ENCODE measurements at places on chromosomes 4 and X.

- no peak for DNase-seq
These were observed 8.4 kb upstream of the CD99 start for GRCh38 chrX:2682565-2683177.

DNA sequence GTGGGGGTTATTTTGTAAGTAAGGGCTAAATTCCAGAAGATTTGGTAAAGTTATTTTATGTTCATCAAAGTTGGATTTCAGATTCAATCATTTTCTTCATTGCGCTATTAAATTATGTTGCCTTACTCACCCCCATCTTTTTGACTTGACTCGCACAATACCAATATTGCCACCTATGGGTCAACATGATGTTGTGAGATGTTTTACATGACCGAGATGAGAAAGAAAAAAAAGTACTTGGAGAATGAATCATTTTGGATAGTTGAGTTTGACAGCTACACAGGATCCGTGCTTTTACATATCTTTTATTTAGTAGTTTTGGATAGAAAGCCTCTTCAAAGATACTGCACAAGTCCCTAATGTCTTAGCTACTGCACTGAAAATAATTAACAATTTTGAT, 224.2 kb upstream of the EMCN start:
- DNase-seq = no peak

GRCh38 chr4:48445704-48446103, 37.4 kb upstream of the SLC10A4 start:
- no peak for DNase-seq

DNA sequence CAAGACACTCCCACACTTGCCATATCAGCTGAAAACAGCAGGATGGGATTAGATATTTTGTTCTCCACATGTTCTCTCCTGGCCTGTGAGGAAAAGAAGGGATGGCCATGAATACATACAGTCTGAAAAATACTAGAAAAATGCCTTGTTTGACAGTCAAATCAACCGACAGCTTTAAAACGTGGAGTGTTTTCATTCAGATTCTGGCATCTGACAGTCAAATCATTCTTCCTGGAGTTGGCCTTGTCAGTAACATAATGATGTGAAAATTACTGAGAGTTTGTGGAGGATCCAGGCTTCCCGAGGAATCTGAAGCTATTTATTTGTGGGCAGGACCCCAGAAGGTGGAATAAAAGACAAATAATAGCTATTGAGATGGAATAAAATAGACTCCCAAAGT, 188.2 kb downstream of the LDB2 start:
- DNase-seq = no peak

DNA sequence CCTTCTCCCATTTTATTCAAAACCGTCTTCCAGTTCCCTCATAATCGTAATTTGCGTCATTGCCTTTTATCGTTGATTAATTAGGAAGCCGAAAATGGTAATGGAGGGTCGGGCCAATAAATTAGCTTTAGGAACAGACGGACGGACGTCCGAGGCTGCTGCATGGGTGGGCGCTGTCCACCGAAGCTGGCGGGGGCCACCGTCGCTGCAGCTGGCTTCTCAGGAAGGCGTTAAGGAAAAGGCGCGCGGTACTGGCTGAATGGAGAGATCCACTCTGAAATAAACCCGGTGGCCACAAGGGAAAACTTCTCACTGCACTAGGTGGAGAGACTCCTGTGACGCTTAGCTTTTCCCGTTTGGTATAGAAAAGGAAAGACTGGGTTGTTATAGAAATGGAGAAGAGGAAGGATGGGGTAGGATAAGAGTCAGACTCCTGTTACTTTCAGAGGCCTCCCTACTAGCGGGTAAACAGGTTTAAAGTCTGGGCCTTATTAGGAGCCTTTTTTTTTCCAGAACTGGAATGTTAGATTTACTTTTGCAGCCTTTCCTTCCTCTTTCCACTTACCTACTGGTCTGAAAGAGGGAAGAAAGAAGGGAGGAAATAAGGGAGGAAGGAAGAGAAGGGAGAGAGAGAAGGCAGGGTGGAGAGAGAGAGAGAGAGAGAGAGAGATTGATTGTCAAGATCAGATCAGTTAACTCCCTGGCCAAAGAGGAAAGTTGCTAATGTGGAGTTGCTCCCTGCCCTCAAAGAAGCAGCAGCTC, 11.3 kb upstream of the PRDM8 start:
- no peak for DNase-seq

DNA sequence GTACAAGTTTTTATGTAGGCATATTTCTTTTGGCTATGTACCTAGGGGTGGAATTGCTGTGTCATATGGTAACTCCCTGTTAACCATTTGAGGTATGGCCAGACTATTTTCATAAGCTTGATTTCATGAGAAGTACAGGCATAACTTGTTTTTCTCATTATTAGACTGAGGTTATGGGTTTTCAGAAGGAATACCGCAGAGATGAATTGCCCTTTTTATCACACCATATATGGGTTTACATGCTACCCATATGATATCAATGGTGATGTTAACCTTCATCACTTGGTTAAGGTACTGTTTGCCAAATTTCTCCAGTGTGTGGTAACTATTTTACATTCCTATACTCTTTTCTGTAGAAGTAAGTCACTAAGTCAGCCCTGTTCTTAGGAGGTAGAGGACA, 23.5 kb downstream of the RAB40A start:
- DNase-seq = no peak

GRCh38 chr4:1309261-1310010, 19.7 kb downstream of the MAEA start:
- DNase-seq = peak; percentile 57

GRCh38 chrX:132330156-132330729, 111.0 kb upstream of the RAP2C start:
- no peak for DNase-seq

GRCh38 chrX:77945910-77946545, 23.4 kb downstream of the PGAM4 start:
- no peak for DNase-seq

DNA sequence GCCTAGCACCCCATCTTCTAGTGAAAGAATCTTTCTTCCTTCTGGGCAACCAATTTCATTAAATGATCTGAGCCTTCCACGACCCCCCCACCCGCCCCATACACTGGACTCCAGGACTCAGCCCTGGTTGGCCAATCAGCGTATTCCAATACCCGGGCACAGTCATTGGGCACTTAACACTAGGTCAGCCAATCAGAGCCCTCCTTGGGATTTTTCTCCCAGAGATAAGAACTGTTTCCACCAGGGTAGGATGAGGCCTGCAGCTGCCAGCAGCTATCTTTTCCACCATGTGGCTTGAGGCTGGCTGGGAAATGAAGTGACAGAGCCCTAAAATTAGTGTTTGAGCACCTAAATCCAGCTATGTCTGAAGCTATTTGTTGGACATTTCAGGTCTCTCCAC, 418.8 kb downstream of the BCOR start:
- no peak for DNase-seq

DNA sequence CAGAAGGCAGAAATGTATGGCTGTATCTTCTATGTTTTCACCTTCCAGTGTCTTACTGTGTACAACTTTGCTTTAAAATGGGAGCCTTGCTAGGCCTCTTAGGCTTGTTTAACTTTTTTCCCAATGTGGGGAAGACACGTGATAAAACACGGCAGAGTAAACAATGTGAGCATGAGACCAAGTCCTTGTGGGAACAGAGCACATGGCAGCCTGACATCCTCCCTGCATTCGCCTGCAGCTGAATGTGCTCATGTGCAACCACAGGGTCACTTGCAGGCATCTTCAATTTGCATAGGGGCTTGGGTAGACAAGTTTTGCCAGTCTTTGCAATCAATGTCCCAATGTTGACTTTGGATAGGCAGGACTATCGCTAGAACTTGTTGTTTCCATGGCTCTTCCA, 91.8 kb downstream of the CCNG2 start:
- DNase-seq = no peak

DNA sequence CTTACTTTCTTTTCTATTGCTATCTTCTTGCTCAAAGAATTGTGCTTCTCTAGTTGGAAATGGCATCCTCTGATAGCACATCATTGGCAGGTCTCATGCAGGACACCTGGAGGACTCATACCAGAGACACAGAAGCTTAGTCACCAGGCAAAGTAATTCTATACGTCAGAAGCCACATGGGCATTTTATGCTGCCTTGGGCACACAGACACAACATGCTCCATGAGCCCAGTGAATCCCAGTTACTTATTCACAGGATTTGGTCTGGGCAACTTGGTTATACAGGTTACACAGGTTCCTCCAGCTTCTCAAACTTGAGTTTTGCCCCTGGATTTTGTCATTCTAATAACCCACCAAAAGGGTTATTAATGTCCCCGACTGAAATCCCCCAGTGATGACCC, 7.1 kb downstream of the RASSF6 start:
- no peak for DNase-seq

GRCh38 chrX:3142259-3143042, 101.2 kb downstream of the ARSF start:
- DNase-seq = no peak

GRCh38 chr4:99438405-99438780, 3.3 kb upstream of the ADH7 start:
- no peak for DNase-seq

DNA sequence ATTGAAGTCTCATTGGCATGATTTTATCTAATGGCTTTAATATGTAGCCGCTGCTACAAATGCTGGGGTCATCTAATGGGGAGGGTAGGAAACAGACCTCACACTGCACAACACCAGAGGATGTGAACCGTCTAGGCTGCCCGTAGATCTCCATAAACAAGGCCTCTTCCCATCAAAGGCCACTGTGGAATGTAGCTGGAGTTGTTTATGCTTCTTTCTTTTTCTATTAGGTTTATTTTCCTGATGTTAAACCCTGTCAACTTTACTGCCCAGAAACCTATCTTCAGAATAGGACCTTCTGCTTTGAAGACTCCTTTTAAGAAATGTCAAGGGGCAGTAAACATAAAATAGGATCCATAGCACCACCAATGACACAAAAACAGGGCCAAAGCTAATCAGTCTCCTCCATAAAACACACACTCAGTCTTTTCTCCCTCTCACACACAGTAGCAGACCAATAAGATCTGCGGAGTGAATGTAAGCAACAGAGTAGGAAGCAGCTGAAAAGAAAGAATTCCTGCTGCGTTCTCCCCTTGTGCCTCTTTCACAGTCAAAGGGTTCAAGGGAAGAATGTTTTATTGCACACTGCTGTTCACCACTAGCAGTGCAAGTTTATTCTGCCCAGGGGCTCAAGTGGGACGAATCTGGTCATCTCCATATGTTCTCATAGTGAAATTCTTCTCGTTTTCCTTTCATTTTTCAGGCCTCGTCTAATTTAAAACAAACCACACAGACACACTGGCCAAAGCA, 72.2 kb downstream of the MAML3 start:
- no peak for DNase-seq

GRCh38 chrX:30889147-30890140, at the start of gene TAB3:
TAB3 (minus strand) TSS chrX:30889254; CDS start chrX:30859588, 29,666 bp downstream.
- peak; percentile 94 for DNase-seq

GRCh38 chrX:155662282-155662681, 49.5 kb upstream of the TMLHE start:
- no peak for DNase-seq

DNA sequence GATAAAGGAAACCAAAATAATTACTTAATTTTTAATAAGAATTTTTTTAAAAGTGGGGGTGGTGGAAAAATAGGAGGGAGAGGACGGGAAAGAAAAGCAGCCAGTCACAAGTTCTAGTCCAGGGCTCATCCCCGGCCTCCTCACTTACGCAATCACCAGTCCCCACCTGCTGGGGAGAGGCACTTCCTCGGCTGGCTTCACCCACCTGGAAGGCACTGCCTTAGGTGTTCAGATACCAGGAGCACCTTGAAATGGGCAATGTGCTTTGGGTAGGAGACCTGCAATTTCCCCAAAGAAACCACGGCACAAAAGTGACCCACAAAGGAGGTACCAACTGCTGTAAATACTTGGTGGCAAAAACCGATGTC, 23.8 kb downstream of the AFAP1 start:
- DNase-seq = no peak

DNA sequence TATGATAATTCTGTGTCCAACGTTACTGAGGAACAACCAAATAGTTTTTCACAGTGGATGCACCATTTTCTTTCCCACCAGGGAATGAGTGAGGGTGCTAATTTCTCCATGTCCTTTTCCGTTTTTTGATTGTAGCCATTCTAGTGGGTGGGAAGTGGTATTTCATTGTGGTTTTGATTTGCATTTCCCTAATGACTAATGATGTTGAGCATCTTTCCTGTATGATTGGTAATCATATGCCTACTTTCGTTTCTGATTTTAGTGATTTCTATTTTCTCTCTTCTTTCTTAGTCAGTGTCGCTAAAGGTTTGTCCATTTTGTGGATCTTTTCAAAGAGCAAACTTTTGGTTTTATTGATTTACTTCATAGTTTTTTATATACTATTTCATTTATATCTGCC, 32.1 kb upstream of the TEX13D start:
- no peak for DNase-seq

GRCh38 chr4:138816875-138817274, 198.7 kb upstream of the NOCT start:
- no peak for DNase-seq

DNA sequence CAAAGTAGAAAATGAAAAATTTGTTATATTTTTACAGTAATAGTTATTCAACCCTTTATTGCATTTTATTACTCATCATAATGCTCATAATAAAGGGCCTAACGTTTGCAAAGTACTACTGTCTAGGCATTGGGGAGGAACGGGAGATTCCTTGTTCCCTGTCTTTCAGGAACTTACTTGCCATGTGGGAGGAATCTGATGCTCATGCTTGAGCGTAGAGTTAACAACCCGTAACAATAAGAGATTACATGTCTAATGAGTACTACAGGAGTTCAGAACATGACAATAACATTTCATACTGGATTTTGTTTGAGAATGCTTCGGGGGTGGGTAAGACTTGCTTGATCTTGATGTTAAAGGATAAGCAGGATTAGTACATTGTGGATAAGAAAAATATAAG, 2.9 kb downstream of the CCSER1 start:
- no peak for DNase-seq

GRCh38 chr4:171017593-171017992, 795.6 kb upstream of the GALNTL6 start:
- no peak for DNase-seq

- no peak for DNase-seq
These were observed 12.5 kb downstream of the HPF1 start for GRCh38 chr4:169745291-169745690.

DNA sequence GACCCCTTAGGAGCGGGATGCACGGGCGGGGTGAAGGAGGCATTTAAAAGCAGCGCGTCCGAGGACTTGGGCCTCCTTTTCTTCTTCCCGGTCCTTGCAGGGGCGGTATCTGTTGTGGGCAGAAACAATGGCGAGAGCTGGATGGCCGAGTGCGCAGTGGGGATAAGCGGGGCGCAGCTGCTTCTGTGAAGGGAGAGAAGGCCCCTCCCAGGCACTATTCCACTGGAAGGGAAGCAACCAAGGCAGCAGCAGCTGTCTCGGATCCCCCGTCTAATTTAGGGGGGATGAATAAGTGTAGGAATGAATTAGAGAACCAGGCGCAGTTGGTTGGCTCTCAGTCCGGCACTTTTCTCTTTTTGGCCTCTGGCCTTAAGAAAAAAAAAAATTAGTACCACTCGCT, 995 bp downstream of the SMARCA5 start:
- peak; percentile 13 for DNase-seq
